Left cardiac atrium (tissue), 4 donors: ENCODE measurements at places on chromosomes 7 and 10. TPM values are rescaled to one million over a fixed set of nuclear protein-coding genes. Genes with fewer than 3 reads are reported as not detected.

DNA sequence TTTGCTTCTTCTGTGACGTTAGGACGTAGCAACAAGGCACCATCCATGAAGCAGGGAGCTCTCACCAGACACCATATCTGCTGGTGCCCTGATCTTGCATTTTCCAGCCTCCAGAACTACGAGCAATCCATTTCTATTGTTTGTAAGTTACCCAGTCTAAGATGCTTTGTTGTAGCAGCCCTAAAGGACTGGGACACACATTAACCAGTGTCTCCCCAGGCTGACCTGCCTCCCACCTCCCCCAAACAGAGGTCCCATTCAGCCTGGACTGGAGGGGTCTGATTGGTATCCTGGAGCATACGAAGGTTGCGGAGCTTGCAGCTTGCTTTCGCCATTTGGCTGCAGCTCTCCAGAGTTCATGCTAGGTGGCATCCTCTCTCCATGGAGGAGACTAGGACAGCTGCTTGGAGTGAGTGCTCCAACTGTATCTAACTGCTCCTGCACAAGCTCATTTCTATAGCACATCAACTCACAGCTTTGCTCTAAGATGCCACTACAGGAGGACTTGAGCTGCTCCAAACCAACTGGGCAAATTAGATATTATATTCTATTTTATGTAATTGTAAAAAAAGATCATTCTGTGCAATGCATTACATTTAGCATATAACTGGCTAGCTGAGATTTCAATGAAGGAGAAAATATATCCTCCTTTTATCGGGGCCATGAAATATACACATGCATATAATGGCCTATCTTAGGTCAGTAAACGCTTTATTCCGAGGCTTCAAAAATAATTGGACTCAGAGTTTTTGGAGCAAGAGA lies 8.0 kb upstream of the GRK5 start:
- peak; percentile 65 for DNase-seq

The MNX1 gene
- not detected for total RNA-seq

GRCh38 chr10:78991187-78991586 lies 77.6 kb upstream of the ZMIZ1 start:
- DNase-seq: no peak

- DNase-seq: no peak
Measured at GRCh38 chr10:131310142-131310541, 1.4 kb downstream of the TCERG1L start.

- DNase-seq: no peak
Measured at GRCh38 chr10:93599778-93600177, 1.3 kb downstream of the RBP4 start.

The CFAP46 gene
- 1.2 TPM for total RNA-seq

GRCh38 chr10:132908621-132909295 lies 33.6 kb downstream of the CFAP46 start:
- peak; percentile 8 for DNase-seq

DNA sequence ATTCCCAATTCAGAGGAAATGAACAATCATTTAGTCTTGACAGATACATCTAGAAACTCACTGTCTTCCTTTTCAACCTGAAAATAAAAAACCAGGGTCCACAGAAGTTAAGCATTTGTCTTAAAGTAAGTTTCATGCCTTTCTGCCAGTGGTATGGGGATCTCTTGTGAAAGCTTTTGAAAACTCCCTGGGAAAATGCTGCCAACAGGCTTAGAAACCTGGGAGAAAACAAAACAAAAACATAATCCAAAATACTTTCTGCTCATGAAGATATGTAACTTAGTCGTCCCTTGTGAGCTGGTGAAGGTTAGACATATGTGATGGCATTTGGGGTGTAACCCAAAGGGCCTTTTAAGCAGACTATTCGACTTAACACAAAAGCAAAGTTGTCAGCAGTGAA lies 66.4 kb upstream of the ZNF438 start:
- no peak for DNase-seq

- DNase-seq: no peak
Measured at GRCh38 chr7:5333121-5334045, 50.6 kb downstream of the SLC29A4 start.

DNA sequence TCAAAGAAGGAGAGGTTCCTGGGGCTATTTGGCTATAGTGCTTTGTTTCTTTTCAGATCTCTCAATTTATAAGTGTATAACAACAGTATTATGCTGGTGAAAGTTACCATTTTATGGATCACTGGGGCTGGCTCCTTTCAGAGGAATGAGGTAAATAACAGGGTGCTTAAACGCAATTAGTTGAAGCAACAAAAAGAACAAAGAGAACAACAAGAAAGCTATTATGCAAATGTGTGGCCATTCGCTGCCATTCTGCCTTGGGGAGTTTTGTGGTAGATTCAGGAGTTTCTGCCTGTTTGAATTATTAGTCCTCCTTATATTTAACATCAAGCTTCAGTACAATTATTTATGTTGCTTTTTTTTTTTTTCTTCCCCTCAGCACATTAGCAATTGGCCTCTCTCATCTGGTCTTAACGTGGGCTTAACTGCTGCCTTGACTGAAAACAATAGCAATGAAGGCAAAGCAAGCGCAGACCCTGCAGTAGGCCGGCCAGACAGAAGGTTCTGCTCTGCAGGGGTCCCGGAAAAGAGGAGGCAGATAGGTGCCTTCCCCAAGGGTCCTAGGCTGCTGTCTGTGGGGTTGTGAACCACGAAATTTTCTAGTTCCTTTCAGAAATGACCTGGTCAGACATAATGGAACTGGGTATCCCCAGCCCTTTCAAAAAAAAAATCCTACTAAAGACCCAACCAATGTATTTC lies 339.9 kb upstream of the PODXL start:
- no peak for DNase-seq

DNA sequence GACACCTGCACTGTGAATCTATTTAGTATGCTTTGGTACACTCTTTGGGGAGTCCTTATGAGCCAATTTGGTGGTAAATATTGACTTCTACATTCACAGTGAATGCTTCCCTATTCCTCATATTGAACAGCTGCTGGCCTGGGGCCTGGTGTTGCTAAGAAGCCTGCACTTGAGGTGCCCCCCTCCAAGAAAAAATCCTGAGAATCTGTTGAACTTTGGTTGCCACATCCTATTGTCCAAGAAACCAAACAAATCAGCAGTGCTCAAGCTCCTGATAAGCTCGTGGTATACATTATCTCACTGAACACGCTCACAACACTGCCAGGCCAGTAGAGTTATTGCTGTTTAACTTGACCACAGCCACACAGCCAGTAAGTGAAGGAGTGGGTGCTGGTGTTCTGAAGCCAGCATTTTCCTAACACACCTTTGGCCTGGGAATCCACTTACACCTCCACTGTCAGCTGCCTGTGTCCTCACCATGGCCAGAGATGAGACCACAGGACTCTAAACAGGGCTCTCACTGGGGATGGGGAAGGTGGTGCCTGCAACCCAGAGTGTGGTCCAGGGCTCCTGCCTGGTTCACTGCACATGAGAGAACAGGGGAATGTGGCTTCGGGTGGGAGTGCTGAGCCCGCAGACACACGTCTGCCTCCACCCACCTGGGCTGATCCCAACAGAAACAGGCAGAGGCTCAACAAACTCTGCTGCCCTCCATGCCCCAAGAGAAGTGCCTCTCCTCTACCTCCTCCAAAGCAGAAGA lies 6.7 kb downstream of the DDC start:
- DNase-seq: no peak

DNA sequence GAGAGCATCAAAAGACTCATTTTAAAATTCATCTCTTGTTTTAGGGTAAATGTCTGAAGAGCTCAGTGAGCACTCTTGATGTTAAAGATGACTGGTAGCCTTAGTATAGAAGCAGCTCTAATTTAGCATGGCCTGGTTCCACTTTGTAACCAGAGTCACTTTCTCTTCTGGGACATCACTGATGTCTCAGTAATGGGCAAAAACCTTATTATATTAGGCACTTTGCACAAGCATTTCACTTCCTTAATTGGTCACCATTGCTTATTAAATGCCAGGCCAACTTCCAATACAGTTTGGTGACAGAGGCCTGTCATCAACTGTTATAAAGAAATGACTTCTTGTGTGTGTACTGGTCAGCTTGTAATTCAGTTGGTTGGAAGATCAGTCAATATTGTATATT lies 53.0 kb downstream of the STEAP1B start:
- DNase-seq: no peak

The ITPRID1 gene
- total RNA-seq: not detected

The PTF1A gene
- not detected for total RNA-seq

DNA sequence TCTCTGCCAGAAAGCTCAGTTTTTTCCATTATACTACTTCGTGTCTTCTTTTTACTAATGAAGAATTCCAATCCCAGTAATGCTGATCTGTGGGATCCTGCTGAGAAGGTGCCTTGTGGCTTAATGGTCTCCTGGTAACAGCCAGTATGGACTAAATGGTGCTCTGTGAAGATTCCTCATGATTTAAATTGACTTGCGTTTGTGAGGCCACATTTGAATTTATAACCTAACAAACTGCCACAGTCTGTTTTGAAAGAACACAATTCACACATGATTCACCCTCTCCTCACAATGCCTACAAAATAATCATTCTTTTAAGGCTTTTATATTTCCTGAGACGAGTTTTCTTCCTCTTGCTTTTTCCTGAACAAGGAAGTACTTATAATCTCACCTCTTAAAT lies 140.0 kb downstream of the MBL2 start:
- no peak for DNase-seq

DNA sequence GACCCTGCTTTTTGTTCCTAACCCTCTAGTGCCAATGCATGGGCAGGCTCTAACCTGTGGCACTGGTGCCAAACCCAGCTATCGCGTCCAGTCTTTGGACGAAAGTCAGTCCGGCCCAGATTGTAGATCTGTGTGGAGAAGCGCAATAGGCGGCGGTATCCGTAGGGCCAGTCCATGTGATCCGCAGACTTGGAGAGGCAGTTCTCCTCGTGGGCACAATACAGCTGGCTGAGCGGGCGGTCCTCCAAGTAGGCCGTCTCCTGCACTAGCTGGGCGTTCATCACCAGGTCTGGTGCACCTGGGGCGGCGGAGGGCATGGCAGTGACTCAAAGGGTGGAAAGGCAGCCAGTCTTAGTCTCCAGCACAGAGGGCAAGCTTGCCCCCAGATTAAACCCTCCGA lies 14.5 kb downstream of the LOXL4 start:
- DNase-seq: no peak

DNA sequence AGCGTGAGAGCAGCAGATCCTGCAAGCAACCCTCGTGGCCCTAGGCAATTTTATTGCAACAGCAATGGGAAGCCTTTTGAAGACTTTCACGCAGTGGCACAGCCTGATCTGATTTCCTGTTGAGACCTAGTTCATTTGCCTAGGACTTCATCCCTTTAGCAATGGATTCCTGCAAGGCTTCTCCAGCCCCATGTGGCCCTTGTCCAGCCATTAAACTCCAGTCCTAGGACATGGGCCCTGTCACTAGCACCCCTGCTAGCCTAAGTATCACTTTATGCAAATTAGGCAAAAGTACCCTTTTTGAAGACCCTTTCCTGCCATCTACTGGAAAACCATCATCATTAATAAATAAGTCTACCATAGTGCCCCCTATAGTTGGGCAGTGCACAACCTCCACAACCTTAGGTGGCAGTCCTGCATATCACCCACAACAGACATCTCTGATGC lies 379.4 kb downstream of the GALNT17 start:
- no peak for DNase-seq

GRCh38 chr10:104028146-104028545 lies 57.5 kb downstream of the COL17A1 start:
- DNase-seq: no peak

The RELN gene
- 3.6 TPM for total RNA-seq

- DNase-seq: no peak
Measured at GRCh38 chr10:68106656-68107055, 2.6 kb upstream of the MYPN start.

GRCh38 chr10:103225939-103226338 lies 19.7 kb upstream of the RPEL1 start:
- no peak for DNase-seq

DNA sequence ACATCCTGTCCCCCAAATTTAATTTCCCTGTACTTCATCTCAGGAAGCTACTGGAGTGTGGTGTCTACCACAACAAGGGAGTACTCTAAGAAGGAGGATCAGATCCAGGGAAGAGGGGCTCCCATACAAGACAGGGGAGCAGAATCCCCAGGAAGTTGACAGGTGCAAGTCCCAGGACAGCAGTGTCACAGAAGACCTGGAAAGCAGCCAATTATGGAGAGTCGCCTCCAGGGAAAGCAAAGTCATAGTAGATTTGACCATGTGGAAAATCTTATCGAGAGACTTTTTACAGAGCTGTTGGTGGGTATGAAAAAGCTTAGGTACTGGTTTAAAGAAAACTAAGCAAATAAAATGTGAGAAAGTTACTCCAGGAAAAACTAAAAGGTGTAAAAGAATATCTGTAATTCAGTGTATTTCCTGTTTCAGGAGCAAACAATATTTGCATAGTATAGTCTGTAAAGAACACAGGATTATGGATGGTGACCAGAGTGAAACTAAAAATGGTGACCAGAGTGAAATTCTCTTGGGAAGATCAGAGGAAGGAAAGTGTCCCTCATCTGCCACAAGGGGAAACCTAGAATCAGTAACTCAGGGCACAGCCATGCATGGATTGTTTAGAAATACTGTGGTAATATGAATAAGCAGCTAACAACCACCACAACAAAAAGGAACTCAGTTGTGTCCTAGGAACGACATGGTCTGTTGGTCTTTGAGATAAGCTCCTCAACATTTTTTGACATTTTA lies 44.5 kb downstream of the LANCL2 start:
- no peak for DNase-seq

GRCh38 chr7:127194571-127194970 lies 58.2 kb downstream of the GRM8 start:
- no peak for DNase-seq

DNA sequence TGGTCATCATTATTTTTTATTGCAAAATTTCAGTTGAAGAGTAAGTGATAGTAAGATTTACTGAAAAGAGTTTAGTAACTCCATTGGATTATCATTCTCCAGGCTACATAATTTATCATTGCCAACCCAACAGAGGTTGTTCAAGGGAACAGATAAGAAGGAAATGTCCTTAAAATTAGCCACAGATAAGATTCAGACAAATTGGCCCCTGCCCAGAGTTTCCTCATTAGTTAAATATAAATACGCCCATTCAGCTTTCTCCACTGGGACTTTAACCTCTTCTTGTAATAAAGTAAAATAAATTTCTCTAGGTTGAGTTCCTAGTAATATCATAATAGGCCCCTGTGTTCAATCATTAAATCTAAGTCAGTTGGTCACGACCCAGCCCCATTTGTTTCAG lies 27.7 kb upstream of the PHYHIPL start:
- no peak for DNase-seq

DNA sequence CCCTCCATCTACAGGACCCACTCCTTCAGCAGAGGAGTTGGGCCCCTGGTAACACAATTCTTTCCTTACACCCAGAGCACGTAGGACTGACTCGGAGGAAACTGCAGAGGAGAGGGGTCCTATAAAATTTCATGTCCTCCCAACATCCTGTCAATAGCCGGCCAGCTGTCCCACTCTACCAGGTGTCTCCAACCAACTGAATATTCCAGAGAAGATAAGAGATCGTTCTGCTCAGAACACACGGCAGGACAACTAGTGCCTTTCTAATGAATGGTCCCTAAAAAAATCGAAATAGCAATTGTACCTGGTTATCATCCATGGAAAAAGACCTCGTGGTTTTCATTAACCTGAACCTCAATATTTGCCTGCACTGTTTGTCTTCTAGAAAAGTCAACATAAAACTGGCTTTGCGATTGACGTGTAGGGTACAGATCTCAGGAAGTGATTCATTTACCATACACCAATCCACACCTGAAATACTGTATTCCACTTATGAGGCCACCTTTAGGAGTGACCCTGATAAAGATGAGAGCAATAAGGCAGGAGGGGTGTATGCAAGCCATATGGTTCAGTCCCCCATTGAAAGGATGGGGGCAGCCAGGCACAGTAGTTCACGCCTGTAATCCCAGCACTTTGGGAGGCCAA lies 111.7 kb downstream of the PARP12 start:
- DNase-seq: no peak
